Caudate nucleus (tissue), 63 donors: ENCODE measurements at places on chromosomes 7 and 10.

DNA sequence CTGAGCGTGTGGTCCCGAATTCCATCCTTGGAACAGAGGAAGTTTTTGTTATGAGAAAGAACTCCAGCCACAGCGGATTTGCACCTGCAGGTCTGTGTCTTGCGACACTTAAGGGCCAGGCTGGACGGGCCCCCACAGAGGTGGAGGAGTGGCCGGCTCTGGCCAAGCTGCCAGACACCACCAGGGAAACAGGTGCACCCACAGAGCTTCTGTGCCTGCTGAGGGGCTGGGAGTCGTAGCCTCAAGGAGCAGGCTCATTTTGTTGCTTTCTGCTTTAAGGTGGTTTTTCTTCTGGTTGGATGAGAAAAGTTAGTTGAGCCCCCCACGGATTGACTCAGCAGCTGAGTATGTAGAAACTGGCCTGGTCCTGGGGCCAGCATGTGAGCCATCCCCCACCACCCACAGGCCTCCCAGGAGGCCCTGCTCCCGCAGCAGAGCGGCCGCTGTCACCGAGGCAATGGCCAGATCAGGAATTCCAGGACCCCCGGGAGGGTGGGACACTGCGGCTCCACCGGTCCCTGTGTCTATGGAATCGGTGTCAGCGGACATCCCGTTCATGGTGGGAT lies 41.9 kb downstream of the NKX6-2 start:
- DNase-seq, result no peak

DNA sequence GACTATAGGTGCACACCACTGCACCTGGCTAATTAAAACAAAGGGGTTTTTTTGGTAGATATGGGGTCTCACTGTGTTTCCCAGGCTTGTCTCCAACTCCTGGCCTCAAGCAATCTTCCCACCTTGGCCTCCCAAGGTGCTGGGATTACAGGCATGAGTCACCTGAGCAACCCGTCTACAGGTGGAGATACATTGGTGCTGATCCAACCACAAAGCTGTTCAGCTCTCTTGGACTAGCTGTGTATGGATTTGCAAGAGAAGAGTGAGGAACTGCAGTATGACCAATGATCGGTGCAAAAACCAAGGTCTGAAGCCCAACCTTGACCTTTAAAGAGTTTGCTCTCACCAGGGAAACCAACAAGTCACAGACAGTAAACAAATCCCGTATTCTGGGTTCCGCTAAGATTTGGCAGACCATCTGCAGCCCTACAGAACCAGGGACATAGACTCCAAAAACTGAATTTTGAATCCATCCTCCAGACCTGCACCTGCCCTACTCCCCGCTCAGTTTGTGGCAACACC lies 18.9 kb downstream of the EPHB4 start:
- no peak for DNase-seq

DNA sequence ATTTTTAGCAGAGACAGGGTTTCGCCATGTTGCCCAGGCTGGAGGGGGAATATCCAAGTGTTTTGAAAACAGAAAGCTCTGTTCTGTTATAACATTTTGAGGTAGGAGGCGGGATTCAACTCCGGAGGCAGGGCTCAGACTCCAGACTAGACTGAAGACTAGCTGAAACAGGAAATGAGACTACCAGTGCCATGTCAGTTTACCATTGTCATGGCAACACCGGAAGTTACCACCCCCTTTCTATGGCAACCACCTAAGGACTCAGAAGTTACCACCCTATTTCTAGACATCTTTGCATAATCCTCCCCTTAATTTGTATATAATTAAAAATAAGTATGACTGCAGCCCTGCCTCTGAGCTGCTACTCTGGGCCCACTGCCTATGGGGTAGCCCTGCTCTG lies 1069.1 kb upstream of the AUTS2 start:
- DNase-seq, result no peak

- no peak for DNase-seq
These were observed 1.1 kb upstream of the ACTR3C start for GRCh38 chr7:150324373-150324961.

DNA sequence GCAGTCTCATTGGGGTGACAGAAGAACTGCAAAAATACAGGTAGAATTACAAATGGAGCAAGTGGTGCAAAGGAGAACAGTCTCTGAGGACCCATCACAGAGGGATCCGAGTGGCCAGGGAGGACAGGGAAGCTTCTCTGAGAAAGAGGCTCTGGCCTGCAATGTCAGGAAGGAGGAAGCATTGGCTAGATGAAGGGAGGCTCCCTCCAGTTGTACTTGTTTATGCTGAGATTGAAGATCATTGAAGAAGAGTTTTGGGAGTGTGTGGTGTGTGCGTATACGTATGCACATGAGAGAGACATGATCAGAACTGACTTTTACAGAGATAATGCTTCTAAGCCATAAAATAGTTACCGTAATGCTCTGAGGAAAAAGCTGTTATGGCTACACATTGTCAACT lies 274.7 kb upstream of the FZD8 start:
- no peak for DNase-seq

DNA sequence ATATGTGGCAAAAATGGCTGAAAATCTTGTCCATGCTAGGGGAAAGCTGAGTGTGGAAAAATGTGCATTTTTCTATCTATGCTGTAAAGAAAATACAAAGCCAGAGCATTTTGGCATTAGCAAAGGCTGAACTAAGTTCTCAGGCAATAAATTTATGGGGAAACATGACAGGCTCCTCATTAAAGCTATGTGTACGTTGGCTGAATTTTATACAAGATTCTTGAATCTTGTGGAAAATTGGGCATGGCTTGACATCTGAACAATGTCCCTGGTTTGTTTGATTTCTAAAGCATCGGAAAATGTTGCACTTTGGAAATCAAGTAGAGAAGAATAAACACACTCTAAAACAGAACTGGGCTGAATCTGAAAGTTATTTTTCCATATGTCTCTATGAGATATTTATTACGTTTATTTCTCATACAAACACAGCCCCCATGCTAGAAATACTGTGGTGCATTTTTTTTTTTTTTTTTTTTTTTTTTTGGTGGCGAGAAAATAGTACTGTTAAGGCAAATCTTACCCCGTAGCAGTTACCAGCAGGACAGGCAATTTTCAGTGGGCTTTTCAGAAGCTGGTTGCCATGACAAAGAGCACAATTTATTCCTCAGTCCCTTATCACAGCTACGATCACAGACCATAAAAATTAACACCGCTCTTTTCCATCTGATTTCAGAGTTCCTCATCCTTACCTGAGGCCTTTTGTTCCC lies 16.9 kb downstream of the CPA1 start:
- no peak for DNase-seq

GRCh38 chr10:44713307-44713706 lies 197.8 kb upstream of the TMEM72 start:
- DNase-seq, result no peak

DNA sequence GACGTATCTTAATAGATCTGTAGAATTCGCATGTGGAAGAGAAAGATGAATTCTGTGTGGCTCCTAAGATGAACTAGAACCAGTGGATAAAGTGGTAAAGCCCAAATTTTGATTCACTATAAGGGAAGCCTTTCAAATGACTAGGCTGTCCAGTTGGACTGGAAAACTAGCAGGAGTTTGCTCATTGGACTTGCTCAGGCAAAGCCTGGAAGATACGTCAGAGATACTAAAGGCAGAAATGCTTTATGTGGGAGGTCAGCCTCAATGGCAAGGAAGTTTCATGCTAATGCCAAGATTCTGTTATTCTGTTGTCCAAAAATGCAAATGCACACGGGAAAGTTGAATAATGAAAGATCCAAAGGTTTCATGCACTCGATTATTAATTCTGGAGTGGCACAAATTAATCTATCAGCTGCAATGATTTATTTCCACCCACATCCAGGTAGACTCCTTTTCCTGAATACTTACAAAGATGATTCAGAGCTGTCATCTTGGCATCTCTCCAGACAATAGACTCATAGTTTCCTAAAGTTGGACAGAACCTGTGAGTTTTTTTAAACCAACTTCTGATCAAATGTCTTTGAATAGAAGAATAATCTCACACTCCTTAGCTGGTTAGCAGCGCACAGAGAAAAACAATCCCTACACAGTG lies 20.5 kb upstream of the PPP1R3C start:
- DNase-seq, result no peak

DNA sequence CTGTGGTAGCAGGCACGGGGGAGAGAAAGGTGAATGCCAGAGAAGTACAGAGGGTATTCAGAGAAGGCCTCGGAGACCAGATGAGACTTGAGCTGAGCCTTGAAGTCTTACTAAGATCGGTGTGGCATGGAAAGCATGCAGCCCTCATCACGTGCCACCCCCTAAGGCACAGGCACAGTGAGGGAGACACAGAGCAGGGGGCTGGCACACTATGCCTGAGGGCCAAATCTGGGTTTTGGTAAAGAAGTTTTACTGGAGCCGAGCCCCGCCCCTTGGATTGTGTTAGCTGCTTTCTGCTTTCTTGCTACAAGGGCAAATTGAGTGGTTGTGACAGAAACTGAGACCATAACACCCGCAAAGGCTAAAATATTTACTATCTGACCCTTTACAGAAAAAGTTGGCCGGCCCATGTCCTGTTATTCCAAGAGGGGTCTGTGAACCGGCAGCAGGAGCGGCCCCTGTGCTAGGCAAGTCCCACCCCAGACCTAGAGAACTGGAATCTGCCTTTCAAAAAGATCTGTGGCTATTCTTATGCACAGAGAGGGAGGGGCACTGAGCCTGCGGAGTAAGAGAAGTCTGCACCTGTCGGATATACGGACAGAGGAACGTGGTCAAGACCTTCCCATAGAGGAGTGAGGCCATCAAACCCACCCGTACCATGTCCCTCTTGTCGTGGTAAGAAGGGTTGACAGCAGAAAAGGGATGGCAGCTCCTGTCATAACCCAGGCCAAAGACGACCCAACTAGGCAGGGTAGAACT lies 109.3 kb upstream of the RHEB start:
- DNase-seq, result no peak

GRCh38 chr10:124176349-124177179 lies 83.2 kb upstream of the CHST15 start:
- no peak for DNase-seq
